SK-MEL-5 (cell line): ENCODE measurements at places on chromosomes 3 and 15.

GRCh38 chr3:69994919-69995318, 4.6 kb upstream of the SAMMSON start:
- DNase-seq: no peak

GRCh38 chr3:119322021-119322834, 28.0 kb downstream of the ARHGAP31 start:
- peak; percentile 37 for DNase-seq

DNA sequence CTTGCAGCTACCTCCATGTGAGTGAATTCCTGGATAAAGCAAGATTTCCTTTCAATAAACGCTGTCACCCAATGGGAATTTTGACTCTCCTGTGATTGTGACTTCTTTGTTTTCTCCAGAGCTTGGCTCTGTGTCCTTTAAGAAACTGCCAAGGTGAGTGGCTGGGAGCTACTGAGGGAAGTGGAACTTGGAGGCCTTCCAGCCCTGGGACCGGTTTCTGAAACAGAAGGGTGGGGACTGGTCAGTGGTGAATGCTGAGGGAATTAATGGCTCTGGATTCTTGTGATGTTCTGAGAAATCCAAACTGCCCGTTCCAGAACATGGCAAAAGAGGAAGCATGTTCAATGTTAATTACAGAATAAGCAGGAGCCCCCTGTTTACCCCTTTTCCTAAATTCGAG, 41.1 kb upstream of the MYZAP start:
- DNase-seq: no peak

DNA sequence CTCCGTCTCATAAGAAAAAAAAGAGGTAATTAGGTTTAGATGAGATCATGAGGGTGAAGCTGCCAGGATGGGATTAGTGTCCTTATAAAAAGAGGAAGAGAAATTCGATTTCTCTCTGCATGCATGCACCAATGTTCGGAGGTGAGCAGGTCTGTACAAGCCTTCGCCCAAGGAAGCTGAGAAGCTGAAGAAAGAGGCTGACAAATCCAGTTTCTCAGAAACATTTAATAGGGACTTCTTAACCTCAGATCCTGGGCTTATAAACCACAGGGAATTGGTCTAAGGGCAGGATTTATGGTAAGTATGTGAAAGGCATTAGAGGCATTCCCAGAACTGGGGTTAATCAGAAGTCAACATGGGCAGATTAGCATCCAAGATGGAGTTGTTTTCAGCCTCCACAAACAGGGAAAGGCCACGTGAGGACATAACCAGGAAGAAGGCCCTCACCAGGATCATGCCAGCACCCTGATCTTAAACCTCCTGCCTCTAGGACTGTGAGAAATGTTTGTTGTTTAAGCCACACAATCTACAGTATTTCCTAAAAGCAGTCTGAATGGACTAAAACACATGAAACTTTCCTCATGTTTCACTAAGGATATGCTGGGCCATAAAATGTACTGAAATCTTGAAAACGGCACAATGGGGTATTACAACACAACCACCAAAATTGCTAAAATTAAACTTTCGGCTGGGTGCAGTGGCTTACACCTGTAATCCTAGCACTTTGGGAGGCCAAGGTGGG, 11.3 kb downstream of the SHISA5 start:
- DNase-seq: no peak

DNA sequence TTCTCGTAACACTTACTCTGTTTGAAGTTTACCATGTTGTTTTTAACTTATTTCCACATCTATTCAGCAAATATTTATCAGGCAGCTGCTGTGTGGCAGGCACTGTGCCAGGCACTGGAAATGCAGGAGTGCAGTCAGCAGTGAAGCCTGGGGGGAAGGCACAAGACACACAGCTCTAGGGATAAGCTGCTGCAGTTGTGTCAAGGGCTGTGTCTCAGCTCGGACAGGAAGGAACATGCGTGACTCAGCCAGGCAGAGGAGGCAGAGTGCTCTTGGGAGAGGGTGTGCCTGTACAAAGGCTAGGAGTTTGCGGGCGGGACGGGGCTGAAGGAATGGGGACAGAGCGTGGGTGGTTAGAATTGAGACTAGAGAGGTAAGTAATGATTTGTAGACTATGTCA, 24.7 kb downstream of the LYSMD4 start:
- peak; percentile 8 for DNase-seq

GRCh38 chr3:139935016-139935865, at the start of gene CLSTN2:
TSS of gene CLSTN2 (plus strand) at chr3:139935185.
- DNase-seq: peak; percentile 17

DNA sequence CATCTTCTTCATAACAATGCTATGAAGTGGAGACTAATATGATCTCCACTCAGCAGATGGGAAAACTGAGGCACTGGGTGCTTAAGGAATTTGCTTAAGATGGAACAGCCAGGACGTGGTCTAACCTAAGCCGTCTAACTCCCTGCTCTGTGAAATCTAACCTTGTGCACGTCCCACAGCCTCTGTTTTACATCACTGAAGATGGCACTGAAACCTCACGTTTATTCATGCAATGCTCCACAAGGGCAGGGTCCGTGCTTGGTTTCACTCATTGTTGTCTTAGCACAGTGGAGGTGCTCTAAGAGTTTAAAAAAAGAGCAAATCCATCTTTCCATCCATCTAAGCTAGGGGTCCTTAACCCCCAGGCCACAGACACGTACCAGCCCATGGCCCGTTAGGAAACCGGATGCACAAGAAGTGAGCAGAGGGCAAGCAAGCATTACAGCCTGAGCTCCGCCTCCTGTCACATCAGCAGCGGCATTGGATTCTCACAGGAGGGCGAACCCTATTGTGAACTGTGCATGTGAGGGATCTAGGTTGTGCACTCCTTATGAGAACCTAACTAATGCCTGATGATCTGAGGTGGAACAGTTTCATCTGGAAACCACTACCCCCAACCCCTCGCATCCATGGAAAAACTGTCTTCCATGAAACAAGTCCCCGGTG, 118.0 kb downstream of the FOXP1 start:
- no peak for DNase-seq

GRCh38 chr3:132543011-132543739, 53.9 kb upstream of the ACKR4 start:
- DNase-seq: peak; percentile 32

GRCh38 chr3:175127075-175127662, 268.0 kb downstream of the NAALADL2 start:
- no peak for DNase-seq

- no peak for DNase-seq
These were observed 352.5 kb upstream of the DCBLD2 start for GRCh38 chr3:99253963-99254355.

- DNase-seq: no peak
These were observed 38.0 kb downstream of the CCR3 start for GRCh38 chr3:46280105-46280797.

DNA sequence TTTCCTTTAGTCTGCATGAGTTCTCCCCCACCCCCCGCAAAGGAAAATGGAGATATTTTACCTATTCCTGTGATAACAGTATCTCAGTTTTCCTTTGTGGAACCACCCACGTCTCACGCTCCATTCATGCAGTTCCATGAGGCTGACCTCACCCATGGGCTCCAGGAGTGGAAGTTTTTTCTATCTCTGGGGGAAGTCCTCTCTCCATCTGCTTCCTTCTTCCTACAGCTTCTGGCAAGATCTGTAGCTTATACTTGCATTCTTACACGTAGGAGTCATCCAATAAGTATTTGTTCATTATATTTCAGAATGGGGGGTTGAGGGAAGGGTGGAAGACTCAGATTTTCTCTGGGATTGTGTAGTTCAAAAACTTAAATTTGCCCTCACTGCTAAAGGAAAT, 5.8 kb upstream of the GLCE start:
- no peak for DNase-seq

GRCh38 chr3:36606871-36607765, 157.2 kb downstream of the DCLK3 start:
- DNase-seq: no peak

- no peak for DNase-seq
These were observed 18.9 kb downstream of the PTH1R start for GRCh38 chr3:46896386-46896785.

DNA sequence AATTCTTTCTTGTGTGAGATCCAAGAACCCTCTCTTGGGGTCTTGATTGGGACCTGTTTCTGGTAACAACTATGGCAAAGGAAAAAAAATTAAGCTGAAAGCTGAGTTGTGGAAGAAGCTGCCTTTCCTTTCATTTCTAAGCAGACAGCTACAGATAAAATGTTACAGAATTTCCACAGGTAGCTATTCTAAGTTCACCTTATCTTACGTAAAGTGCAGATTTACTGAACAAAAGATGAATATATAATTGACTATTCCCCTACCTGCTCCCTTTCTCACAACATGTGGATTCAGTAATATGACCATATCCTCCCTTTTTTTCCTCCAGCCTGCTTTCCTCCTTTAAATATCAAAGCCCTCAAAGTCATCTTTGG, 36.6 kb downstream of the CLEC3B start:
- DNase-seq: no peak

- no peak for DNase-seq
These were observed 44.5 kb downstream of the OXSM start for GRCh38 chr3:25834346-25834745.

DNA sequence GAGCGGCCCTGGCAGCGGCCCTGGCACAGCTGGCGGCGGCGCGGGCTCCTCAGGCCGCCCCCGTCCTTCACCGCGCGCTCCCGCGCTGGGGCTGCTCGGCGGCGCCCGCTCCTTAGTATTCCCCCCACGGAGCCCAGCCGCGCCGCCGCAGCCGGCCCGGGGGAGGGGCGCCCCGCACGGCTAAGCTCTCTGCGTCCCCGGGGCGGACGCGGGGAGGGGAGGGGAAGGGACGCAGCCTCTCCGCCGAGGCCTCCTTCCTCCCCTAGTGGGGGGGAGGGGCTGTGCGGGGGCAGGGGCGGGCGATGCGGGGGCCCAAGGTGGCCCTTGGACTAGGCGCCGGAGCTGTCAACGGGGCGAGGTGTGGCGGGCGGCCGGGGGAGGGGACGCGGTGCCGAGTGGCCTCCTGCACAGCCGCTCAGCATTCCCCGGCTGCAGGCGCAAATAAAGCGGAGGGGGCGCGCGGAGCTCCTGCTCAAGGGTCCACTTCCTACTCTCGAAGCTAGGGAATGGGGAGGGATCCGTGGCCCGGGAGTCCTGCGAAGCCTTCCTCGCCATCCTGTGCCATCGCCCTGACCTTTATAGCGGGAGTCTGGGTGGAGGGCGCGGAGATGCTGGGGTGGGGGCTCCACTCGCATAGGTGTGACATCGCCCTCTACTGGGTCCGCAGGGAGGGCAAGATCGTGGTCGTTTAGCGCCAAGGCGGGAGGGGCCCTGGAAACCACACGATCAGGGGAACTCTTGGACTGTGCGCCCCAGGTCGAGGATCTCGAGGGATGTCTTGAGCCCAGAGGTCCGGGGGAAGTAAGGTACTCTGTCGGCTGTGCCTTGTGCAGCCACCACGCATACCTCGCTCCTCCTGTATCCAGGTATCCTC, 22.2 kb downstream of the EPHB3 start:
- DNase-seq: no peak

GRCh38 chr15:42034628-42035434, 14.0 kb upstream of the PLA2G4E start:
- DNase-seq: no peak

GRCh38 chr15:59200560-59200959, 6.1 kb upstream of the LDHAL6B start:
- DNase-seq: no peak

DNA sequence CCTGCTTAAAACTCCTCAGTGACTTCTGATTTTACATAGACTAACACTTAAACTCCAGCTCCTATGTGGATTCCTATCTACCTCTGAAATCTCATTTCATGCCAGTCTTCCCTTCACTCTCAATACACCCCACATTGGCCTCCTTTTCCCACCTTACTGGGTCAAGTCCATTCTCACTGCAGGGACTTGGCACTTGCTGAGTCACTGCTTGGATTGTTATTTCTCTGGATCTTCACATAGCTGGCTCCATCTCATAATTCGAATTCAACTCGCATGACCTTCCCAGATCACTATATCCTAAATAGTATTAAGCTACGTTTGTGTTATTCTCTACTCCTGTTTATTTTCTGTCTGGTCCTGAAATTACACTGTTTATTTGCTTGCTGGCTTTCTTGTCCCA, 59.6 kb upstream of the FRMD4B start:
- no peak for DNase-seq

- DNase-seq: peak; percentile 9
These were observed 16.6 kb downstream of the TICRR start for GRCh38 chr15:89591834-89592233.

DNA sequence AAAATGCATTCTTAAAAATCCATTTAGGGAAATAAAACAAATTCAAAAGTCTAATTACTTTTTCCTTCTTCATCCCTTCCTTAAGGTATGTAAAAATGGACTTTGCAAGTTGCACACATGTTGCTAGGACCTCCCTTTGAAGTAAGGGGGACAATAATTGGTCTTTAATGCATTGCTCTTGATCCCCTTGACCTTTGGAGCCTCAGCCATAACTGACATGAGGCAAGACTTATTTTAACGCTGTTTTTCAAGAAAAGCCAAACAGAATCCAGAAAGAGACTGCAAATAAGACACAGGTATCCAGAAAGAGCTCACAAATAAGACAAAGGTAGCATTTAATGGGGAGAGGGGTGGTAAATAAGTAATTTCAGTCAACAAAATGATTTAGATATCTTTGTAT, 301.4 kb downstream of the ULK4 start:
- no peak for DNase-seq

DNA sequence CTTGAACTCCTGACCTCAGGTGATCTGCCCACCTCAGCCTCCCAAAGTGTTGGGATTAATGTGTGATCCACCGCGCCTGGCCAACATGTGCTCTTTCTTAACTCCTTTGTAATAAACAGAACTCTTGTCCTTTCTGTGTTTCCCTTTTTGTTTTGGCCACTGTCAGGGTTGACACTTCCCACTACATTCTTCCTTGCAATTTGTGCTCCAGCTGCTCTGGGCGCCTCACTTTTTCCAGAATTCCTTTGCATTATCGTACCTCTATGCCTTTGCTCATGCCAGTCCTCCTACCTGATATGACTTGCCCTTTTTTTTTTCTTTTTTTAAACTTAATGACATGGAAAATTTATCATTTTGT, 38.8 kb upstream of the SMAD3 start:
- no peak for DNase-seq

DNA sequence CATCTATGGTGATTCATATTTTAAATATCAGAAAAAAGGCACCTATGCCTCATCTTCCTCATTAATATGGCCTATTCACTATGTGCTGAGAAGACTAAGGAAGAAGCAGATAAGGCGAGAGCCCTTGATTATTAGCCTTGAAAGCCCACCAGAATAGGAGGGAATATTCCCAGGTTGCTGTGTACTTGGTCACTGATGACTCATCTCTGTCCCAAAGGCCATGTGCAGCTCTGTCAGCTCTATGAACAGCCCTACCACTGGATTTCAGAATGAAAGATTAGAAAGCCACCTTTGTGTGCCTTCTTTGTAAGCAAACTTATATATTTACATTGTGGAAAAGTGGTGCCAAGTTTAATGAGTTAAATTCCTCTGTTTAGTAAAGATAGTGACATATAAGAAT, 211.5 kb downstream of the NFKBIZ start:
- DNase-seq: peak; percentile 54

GRCh38 chr3:88263417-88264100, 113.8 kb downstream of the C3orf38 start:
- DNase-seq: peak; percentile 17

GRCh38 chr3:10738688-10739372, 77.2 kb upstream of the SLC6A11 start:
- DNase-seq: peak; percentile 71

- DNase-seq: no peak
These were observed 246.1 kb downstream of the ADAMTS17 start for GRCh38 chr15:100095541-100096247.
